Activated naive CD8-positive, alpha-beta T cell treated with anti-CD3 and anti-CD28 coated beads, Interleukin-2, amount 50 U/mL, for 24 hours (primary cell): ENCODE measurements at places on chromosomes 12 and 14.

GRCh38 chr12:75419841-75420240, 29.0 kb downstream of the GLIPR1L2 start:
- no peak for DNase-seq

- no peak for DNase-seq
These were observed 412.4 kb downstream of the PCNX1 start for GRCh38 chr14:71319666-71320065.

- DNase-seq = no peak
These were observed 175.8 kb downstream of the ATP23 start for GRCh38 chr12:58117201-58117600.

GRCh38 chr12:103050273-103050672, 92.8 kb downstream of the ASCL1 start:
- no peak for DNase-seq

DNA sequence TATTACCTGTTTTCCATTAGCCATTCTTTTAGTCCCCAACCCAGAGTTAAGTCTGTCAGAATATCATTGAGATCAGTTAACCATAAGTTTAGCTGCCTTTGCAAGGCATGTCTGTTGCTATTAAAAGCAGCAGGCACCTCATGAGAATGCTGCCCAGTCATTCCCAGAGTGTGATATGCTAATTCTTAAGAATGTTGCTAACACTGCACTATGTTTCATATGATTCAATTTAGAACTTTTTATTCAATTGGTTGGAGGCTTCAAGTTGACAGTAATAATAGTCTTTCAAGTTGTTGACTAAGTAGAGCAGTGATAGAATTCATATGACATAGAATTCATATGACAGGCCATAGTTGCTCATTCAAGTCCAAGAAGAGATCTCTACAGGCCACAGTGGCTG, 292.3 kb downstream of the FUT8 start:
- DNase-seq = no peak

- DNase-seq = no peak
These were observed 3.1 kb upstream of the GPRC5D start for GRCh38 chr12:12954878-12955625.

DNA sequence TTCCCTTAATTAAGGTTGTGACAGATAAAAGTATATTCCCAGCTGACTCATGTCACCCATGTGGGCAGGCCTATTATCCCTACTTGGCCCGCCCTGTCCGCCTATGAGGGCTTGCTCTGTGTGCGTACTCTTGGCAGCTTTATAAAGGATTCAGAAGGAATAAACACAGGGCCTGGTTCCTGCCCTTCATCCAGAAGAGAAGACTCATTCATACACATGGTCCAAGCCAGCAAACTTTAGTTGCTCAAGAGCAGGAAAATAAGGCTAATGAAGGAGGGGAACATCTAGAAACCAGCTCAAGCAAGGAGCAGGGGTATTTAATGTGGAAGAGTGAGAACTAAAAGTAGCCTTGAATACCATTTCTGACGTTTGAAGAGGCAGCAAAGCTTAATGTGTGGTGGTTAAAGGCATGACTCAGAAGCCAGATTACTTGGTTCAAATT, 141.9 kb downstream of the CRADD start:
- no peak for DNase-seq

- DNase-seq = no peak
These were observed 42.6 kb upstream of the LRTM2 start for GRCh38 chr12:1777798-1778197.

DNA sequence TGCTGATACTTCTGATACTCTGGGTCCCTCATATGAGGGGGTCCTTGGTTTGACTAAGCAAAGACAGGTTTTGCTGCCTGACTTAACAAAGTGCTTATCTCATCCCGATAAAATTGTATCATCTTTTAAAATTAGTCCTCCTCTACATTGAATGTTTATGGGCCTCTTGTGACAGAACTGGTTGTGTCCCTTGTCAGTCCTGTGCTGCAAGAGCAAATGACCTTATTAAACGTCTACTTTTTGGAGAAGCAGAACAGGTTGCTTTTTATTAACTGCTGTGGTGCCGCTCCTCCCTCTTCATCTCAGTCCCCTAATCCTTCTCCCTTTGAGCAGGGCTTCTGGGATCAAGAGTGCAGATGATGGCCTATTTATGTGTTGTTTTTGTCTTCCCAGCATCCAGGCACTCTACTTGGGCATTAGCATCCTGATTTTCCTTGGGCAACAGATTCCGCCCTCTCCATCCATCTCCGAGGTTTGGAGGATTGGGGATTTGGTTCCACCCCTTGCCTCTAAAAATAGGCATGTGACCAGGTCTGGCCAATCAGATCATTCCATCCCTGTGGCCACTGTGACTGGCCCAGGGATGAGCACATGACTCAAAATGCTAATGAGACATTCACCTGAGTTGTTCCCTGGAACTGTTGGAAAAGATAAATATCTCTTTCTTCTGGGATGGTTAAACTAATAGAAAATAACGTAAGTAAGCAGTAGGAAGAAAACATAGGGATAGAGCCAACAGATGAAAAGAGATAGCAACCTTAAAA, 2.9 kb upstream of the DENR start:
- DNase-seq = no peak

- no peak for DNase-seq
These were observed 37.2 kb downstream of the BTBD7 start for GRCh38 chr14:93295541-93296220.

DNA sequence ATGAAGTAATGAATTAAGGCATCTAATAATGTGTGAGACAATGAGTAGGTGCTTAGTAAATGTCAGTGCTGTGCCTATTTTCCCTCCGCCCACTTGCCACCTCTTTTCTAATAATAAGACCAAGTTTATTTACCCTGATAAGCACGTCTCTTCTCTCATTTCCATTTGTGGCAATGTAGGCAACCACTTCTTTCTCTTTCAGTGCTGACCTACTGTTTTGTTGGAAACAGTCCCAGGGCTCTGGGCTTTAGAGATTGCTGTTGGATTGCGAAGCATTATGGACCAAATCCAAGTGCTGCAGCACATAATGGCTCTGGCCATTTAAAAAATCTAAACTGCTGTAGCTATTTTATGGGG, 141.3 kb upstream of the PLEKHG7 start:
- no peak for DNase-seq

DNA sequence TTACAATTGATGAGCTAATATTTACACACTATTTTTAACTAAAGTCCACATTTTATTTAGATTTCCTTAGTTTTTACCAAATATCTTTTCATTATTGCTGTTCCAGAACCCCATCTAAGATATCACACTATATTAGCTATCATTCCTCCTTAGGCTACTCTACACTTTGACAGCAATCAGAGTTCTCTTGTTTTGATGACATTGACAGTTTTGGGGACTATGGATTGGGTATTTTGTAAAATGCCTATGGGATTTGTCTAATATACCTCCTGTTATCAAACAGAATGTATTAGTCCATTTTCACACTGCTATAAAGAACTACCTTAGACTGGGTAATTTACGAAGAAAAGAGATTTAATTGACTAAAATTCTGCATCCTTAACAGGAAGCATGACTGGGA, 489.1 kb downstream of the FOXG1 start:
- DNase-seq = no peak

DNA sequence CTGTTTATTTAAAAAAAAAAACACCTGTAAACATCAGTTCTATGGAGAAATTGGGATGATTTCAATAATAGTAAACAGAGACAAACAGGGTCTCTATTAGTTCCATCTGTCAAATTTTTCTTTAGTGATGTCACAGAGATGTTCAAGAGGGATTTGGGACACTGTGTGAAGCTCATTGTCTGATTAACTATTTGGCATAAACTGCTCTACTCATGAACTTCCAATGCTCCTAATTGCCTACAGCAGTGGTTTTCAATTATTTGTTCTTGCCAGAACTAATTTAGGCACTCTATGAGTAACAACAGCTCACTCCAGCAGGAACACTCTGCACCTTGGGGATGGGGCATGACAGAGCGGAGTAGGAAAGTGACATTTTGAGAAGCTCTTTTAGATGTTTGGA, 250.1 kb upstream of the PRKD1 start:
- no peak for DNase-seq

DNA sequence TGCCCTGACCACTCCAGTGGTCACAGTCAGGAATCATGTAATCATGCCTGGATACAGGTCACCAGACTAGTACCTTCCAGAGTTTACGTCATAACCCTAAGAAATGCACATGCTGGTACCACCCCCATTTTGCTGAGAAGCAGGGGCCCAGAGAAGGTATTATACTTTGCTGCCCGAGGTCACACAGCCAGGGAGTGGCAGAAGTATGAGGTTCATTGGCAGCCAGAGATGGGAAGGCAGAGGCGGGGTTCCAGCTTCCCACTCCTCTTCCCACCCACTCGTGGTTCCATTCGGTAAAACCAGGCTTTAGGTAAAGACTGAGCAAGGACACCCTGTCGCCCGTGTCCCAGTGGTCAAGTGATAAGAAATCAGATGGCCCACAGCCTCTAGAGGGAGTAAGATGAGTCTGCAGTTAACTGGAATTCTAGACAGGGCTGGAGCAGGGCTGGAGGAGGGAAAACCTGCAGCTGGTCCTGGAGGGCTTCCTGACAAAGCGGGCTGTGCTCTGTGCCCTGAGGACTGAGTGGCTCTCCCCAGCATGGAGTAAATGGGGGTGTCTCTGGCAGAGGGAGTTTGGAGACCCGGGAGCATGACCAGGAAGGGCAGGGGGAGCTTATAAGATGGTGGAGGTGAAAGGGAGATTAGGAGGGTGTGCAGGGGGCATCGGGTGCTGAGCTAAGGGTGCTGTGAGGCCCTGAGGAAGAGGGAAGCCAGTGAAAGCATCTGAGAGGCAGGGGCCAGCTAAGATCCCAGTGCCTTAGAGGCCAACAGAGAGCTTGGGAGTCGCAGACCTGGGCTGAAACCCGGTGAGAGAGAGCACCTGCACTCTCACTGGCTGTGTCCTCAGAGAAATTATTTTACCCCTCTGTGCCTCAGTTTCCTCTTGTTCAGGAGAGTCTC, 5.7 kb downstream of the FAM222A start:
- DNase-seq = no peak

DNA sequence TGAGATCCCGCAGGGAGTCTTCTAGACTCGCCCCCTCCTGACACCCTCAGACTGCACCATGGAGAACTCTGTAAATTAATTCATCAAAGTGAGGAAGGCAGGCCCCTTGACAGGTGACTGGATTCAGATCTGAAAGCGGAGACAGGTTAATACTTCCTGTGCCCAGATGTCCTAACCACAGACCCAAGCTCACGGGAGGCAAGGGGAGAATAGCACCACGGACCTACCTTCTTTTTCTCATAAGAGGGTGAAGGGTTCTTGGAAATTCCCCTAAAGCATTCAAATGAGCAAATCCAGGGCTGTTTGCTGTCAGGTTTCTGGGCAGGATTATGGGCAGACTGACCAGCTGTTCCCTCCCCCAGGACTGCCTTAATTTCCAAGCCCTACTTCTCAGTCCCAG, 170.0 kb downstream of the ZFP36L1 start:
- no peak for DNase-seq

DNA sequence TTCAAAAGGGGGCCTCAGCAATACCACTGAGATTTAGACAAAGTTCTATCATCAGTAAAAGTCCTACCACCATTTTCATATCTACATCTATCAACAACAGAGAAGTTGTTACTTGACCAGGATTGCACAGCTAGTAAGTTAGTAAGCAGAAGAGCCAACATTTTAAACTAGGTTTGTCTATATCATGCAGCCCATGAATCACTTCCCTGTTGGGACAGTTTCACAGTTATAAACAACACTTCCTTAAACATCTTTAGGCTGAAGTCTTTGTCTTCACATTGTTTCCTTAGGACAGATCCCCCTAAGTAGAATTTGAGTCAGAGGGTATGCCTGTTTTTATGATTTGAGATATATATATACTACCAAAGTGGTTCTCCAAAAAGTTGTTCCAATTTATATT, 68.5 kb downstream of the DAO start:
- no peak for DNase-seq

GRCh38 chr12:106093246-106093645, 45.5 kb downstream of the NUAK1 start:
- no peak for DNase-seq

DNA sequence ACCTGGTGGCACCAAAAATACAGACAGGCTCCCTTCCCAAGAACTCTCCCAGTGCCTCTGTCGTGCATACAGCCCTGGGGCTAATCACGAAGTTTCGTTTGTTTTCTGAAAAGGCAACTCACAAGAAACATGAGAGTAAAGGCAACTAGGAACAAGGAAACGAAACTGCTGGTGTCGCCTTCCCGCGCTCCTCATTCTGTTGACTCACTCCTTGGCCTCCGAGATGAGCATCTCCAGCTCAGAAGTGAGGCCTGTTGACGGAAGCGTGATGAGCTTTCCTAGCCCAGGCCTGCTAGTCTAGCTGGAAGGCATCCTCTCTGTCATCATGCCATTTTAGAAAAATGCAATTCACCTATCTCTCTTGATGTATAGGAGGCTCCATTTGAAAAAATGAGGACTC, 50.5 kb downstream of the TTC9 start:
- DNase-seq = no peak

GRCh38 chr12:26768611-26769603, 64.1 kb downstream of the ITPR2 start:
- DNase-seq = no peak

DNA sequence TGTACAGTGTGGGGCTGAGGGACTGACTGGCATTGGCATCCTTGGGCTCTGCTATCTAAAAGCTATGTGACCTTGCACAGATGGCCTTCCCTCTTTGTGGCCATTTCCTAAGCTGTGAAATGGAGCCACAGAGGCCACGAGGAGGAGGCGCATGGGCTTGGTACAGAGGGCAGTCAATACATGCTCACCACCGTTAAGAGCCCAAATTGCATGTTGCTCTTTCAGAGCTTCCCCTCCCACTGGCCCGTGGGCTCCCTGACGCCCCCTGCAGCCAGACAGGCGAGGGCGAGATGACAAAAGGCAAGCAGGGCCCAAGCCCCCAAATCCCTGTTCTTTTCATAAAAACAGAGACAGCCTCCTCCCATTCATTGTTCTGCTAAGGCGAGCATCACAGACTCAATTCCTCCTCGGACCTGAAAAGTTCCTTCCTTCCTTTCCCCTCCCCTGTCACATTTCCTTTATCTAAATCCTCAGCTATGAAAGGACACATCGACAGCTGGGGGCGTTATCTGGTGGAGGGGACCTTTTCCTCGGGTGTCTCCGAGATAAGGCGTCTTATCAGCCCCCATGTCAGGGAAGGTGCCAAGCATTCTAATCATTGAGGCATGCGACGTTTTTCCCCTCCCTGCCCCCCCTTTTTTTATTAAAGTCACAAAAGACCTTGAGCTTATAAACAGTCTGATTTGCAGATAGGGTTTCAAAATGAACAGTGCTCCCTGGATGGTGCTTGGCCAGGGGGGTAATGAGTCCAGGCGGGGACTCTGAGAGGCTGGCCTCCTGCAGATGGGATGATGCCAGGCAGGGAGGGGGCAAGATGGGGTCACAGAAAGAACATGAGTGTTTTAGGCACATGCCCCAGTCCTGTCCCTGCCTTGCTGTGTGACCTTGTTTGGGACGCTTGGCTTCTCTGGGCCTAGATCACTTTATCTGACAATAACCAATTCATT, 26.4 kb downstream of the FAM222A start:
- DNase-seq = no peak
